ENCODE measurements at places on chromosomes 1 and 21.

GRCh38 chr1:181632492-181632891, 149.2 kb downstream of the CACNA1E start:
- DNase-seq: no peak

GRCh38 chr1:193767886-193768285, 581.5 kb upstream of the B3GALT2 start:
- no peak for DNase-seq

GRCh38 chr1:228081578-228082213, 812 bp upstream of the ARF1 start:
- no peak for DNase-seq

DNA sequence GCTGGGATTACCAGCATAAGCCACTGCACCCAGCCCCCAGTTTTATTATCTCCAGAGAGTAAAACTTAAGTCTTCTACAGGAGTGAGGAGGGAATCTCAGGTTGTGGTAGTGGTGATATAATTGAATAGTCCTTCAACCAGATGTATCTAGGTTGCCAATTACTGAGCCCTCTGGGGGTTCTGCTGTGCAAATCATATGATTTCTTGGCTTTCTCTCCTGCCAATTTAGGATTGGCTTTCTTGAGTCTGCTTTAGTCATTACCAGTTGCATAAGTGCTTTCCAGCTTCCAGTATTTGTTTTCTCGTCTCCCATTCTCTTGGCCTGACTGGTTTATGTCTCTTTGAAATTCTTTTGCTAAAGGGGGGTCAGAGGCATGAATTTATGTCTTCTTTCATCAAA, 11.1 kb downstream of the CPT2 start:
- DNase-seq: no peak
